ENCODE measurements at places on chromosomes 2 and 18.
A peak's percentile ranks its signal among the peaks of the same experiment; 100 is the strongest.

DNA sequence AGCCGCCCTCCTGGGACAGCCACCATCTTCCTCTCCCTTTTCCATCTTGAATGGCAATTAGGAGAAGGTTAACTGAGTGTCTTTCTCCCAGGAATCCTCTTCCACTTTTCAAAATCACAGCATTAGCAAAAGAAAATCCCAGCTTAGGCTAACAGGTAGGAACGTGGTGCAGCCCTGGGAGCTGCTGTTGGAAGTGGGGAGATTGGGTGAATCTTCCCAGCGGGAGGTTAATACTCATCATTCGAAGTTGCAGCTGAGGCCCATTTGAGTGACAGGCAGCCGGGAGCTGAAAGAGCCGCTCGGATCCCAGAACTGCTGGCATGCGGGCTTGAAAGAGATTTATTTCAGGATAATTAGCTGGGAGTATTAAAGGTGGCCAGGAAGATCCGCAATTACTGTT, 306.0 kb downstream of the BCL11A start:
- no peak for DNase-seq

DNA sequence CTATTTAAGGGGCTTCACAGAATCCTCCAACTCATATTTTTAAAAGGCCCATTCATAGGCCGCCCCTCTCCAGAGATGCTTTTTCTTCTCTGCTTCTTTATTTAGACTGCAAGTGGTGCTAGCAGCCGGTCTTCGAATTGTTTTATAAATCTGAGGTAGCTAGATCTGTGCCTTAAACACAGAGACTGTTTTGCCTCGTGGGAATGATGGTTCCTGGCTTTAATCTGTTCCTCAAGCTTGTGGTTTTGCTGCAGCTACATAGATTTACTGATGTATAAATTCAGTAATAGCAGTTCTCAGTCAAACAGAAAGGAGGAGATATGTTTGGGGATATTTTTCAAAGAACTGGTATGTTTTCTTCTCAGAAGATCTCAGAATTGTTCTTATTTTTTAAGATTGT, 45.3 kb downstream of the TNFRSF11A start:
- no peak for DNase-seq

- DNase-seq = no peak
Observed at GRCh38 chr18:52312346-52312745, 27.7 kb upstream of the DCC start.

DNA sequence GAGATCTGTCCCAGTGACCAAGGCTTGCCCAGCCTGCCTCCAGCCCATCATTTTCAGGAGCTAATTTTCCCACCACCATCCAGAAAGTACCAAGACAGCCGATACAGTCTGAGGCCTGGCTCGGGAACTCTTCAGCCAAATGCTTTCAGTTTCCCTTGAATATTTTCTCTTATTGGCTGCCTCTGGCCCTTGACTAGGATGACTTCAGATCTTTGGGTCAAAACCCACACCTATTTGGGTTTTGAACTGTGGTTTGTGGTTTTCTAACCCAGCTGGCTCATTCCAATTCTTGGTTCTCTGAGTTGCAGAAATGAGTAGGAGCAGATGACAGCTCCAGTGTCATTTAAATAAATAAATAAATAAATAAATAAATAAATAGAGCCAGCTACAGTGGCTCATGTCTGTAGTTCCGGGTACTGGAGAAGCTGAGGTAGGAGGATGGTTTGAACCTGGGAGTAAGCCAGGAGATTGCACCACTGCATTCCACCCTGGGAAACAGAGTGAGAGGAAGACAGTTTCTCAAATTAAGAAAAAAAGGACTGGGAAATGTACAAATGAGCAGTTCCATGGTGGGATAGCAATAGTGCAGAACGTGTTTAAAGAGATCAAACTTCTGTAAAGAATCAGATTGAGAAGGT, 465.0 kb upstream of the SOX11 start:
- DNase-seq = no peak

DNA sequence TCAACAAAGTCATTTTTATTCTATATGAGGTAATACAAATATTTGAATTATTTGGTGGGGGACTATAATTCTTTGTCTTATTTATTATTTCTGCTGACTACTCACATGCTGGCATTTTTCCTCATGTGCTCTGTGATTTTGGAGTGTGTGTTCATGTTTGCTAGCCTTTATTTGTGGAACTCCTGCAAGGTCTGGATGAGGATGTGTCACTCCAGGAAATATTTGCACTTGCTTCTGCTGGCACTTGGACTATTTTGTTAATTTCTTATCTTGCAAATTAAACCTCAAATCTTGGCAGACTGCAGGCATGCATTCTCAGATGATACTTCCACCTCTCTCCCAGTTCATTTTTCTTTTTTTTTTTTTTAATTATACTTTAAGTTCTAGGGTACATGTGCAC, 34.1 kb downstream of the POLI start:
- no peak for DNase-seq

DNA sequence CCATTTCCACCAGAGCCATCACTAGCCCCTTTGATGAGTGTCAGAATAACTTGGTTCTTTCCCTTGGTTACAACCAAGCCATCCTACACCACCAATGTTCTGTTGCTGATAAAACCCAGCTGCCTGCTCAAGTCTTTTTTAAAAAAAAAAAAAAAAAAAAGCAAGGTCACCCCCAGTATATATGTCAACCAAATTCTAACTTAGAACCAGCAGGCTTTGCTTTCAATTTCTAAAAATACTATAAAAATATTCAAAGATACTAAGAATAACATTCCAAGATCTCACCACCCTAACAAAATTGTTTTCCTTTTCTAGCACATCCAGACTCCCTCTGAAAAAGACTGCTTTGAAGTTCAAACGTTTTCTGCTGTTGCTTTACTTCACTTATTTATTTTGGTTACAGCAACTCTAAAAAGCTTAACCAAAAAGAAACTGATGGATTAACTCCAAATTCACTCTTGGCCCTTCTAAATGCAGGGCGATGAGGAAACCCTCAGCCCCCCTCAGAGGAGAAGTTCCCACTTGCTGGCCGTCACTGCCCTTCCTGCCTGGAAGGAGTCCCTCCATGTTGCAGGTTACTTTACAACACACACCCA, 10.9 kb downstream of the UXS1 start:
- DNase-seq = no peak

- DNase-seq = no peak
Observed at GRCh38 chr18:42425025-42425424, 470.0 kb downstream of the PIK3C3 start.

GRCh38 chr2:176158855-176159662, 2.0 kb downstream of the HOXD3 start:
- no peak for DNase-seq

DNA sequence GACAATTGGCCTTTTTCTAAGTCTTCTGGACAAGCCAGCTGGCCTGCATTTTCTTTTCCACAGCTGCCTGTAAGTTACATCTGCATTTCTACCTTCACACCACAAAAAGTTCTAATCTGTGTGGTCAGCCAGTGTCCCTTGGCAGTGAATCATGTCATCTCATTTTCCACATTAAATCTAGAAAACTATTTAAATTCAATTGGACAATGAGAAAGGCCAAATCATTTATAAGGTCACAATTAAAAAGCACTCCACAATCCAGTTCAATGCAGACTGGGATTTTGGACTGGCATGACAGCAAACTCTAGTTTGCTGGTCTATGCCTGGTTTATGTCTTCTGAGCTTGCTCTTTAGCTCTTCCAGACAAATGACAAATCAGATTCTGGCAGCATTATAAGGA, 494.2 kb upstream of the SPHKAP start:
- DNase-seq = peak; percentile 49

Measured in fibroblast of gingiva (primary cell).